Mesenteric fat pad (tissue), 1 donor: ENCODE measurements at places on chromosomes 3 and 15. TPM values are rescaled to one million over a fixed set of nuclear protein-coding genes. Genes with fewer than 3 reads are reported as not detected.

FANCD2OS gene
- total RNA-seq = not detected

ZNF860 gene
- 0.45 TPM for total RNA-seq

DNA sequence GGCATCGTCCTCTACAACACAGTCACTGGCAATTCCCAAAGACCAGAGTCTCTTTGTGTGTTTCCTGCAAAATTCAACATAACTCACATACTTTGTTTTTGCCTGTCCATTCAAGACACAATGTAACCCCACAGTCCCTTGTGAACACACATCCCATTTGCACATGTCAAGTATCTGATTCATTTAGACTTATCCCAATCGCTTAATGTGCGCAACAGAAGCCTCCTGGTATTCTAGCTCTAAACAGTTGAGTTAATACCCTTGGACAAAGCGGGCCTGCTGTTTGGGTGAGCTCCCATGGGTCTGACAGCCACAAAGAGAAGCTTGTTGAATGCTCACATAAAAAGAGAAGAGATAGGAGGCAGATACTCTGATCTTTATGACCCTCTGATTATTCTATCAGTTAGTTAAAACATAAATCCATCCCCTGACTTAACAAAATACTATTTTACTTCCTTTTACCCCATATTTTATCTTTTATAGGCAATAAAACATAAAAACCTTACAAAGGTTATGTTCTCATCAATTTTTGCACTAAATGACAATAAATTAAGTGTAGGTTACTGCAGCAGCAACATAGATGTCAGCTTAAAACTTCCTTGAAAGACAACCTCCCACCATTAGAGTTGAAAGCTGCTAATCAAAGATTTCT lies 79.4 kb downstream of the ANXA2 start:
- no peak for DNase-seq

KNL1 gene
- total RNA-seq = 0.35 TPM

DNA sequence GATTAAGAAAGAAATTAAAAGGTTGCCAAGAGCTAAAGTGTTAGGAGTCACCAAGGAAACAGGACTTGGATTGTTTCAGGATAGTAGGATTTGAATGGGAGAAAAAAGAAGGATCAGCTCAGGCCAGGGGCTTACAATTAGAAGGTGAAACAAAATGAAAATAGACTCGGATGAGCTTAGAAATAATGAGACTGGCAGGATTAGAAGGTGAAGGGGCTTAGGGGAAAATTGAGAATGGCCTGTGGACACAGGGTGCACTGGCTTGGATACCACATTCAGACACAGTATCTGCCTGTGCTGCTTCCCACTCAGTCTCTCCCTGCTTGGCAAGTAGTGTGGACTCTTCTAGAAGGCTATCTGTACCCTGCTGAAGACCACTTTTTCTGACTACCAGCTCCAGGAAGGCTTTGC lies 206.1 kb upstream of the ATP10A start:
- no peak for DNase-seq

APOD gene
- total RNA-seq = 362 TPM

- no peak for DNase-seq
Measured at GRCh38 chr15:85025516-85026251, 44.0 kb downstream of the PDE8A start.

DNA sequence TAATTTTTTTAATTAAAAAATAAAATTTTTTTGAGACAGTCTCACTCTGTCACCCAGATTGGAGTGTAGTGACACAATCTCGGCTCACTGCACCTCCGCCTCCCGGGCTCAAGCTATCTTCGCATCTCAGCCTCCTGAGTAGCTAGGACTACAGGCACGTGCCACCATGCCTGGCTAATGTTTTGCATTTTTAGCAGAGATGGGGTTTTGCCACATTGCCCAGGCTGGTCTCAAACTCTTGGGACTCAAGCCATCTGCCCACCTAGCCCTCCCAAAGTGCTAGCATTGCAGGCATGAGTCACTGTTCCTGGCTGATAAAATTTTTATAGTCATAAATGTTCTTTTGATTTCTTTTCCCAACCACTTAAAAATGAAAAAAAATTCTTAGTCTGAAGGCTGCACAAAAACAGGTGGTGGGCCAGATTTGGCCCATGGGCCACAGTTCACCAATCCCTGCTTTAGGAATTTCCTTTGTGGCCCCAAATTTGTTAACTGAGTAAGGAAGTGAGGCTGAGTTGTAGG lies 9.2 kb downstream of the UBA5 start:
- DNase-seq = no peak

- no peak for DNase-seq
Measured at GRCh38 chr15:78995921-78996893, 51.4 kb upstream of the CTSH start.

DNA sequence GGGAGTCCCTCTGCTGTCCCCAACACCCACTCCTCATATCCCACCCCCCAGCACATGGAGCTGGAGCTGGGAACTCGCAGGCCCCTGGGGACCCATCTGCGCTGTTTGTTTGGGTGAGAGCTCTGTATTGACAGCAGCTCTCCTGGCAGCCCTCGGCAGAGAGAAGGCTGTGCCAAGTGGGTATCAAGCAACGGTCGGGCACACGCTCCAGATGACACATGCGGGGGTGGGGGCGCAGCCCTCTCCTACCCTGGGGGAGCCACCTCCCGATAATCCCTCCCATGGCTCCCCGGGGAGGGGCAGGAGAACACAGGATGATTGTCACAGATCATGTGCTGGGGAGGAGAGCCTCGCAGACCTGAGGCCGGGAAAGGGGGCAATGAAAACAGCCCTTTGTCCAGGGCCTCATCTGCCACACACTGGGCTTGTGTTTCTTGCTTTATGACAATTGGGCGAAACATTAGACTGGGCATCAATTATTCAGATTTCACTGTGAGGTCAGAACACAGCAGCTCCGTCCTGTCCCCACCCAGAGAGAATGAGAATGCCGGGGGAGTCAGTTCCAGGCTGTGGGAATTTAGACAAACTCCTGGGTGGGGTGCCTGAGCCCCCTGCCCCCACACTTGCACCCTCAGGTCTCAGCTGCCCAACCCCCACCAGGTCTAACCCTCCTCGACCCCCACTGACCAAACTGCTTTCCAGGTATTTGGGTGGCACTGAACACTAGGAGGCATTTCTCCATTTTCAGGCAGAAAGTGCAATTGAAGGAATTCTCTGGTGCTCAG lies 46.4 kb upstream of the KLF13 start:
- DNase-seq = peak; percentile 57

DNA sequence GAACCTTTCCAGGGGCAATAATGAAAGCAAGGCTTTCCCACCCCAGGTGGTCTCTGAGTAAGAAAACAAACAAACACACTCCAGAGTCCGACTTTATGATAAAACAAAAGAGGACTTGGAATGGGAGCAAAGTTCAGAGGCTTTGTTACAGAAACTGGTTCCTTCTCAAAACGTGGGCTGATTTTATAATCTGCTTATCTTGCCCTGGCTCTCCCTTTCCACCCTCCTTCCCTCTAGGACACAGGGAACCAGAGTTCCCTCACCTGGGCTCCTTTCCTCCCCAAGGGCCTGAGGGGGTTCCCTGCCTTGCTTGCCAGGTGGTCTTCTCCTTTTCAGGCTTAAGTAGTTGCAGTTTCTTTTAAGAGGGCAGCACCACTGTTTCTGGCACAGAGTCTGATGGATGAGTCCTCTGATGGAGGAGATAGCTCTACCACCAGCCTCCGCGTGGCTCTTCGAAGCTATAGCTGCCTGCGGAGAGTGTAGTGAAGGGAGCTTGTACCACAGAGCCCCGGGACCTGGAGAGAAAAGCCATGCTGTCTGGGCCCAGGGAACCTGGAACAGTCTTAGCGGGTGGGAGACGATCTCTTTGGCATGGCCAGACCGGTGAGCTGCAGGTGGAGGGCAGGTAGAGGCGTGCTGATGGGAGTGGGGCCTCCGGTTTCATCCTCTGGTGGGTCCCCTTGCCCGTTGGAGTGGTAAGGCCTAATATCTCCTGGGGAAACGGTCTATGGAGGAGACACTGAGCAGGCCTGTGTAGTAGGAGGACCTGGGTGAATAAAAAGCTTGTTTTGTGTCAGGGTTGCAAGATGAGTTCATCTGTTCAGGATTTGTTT lies 68.7 kb downstream of the SMAD6 start:
- DNase-seq = no peak

- DNase-seq = no peak
Measured at GRCh38 chr3:111813441-111813840, 45.6 kb upstream of the PHLDB2 start.

DNA sequence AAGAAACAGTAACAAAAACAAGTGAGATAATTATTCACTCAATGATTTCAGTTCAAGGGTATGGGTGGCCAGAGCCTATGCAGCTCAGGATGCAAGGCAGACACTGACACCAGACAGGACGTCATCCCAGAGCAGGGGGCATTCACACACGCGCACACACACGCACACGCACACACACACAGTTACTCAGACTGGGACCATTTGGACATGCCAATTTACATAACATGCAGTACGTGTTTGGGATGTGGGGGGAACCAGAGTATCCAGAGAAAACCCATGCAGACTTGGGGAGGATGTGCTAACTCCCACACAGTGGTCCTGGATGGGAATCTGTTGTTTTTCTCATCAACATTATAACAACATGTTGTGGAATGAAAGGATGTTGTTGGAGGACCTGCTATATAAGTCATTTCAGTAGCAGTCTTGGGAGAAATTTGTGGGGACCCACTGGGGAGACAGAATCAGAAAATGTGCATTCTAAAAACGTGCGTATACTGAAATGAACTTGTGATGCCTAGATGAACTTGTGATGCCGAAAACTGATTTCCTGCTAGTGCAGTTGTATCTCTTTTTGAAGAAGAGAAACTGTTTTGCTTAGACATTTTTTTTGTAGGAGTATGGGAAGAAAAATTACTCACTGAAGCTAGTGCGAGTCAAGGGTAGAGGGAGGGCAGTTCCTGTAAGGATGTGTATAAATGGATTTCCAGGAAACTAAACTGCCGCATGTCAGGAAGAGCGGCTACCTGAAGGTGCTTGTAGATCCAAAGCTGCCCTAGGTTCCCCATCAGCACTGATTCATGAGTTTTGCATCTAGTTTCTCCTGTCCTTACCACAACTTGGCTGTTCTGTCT lies 25.2 kb downstream of the CD200 start:
- DNase-seq = no peak

GOLGA8T gene
- total RNA-seq = not detected

GRCh38 chr3:5071061-5071460 lies 51.0 kb upstream of the ARL8B start:
- no peak for DNase-seq

USP50 gene
- 1.1 TPM for total RNA-seq

SPINK8 gene
- total RNA-seq = not detected

- no peak for DNase-seq
Measured at GRCh38 chr3:167740961-167741587, 5.6 kb downstream of the SERPINI1 start.

GRCh38 chr3:77873598-77873997 lies 833.7 kb downstream of the ROBO2 start:
- no peak for DNase-seq

CDHR4 gene
- total RNA-seq = not detected

DNA sequence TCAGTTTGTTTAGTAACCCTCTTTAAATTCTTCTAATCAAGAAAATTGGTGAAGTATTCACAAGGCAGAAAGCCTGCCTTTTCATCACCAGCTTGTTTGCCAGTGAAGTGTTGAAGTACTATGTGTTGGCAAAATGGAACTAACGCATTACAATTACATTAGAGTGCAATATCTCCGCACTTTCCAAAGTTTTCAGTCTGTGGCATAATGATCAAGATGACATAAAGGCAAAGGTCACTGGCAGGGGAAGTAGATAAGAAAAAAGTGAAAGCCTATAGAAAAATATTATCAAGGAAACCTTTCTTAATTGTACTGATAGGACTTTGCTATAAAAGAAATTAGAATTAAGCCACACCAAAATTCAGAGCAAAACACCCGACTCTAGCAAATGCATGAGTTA lies 25.0 kb upstream of the TM4SF1 start:
- no peak for DNase-seq

GOLGA8S gene
- 0.26 TPM for total RNA-seq

GRCh38 chr3:23659274-23659673 lies 146.5 kb upstream of the UBE2E1 start:
- no peak for DNase-seq

NXPE3 gene
- 11.0 TPM for total RNA-seq

- DNase-seq = no peak
Measured at GRCh38 chr3:4006288-4006687, 207.1 kb downstream of the LRRN1 start.

DNA sequence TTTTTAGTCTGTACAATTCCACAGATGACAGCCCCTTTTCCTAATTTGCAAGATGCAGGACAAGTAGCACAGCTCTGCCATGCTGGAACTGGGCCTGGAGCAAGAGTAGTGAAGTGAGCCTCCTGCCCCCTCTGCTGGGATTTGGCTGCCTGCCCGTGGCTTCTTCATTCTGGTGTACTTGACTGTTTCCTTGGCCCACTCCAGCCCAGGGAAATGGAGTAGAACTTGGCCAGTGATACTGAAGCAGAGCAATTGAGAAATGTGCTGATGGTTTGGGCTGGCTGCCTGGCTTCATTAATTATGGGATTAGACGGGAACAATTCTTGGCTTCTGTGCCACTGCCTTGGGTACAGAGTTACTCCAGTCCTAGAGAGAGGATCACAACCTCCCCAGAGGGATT lies 2.8 kb downstream of the GPD1L start:
- peak; percentile 93 for DNase-seq

MUC13 gene
- 0.58 TPM for total RNA-seq

ABHD14A gene
- total RNA-seq = 17.7 TPM

DNA sequence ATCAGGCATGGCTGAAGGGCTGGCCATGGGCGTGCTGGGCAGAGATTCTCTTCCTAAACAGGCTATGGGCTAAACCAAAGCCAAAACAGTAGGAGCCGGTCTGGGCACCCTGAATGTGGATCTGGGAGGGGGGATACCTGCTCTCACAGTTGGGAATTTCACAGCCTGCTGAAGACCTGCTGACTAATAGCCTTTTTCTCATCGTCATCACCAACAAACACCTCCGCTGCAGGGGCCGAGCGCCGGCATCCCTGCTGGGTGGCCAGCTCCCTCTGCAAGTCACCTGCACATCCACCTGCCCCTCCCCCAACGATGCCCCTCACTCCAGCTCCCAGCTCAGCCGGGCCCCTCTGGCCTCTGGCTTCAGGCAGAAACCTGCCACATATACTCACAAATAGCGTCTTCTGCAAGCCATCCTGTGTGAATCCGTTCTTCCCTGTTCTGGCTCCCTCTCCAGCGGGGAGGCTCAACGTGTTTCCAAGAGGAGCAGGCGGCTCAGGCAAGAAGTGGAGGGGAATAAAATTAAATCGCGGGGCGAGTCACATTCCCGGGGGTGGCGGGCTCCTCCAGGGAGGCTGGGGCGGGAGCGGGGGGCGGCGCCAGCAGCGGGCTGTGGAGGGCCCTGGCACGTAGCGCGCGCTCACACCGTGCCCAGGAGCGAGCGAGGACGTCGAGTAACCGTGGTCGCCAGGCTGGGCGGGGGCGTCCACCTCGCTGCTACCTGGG lies 466 bp downstream of the IQSEC1 start:
- no peak for DNase-seq

MAGEF1 gene
- 18.9 TPM for total RNA-seq
